ENCODE measurements at places on chromosomes 3 and 15. TPM values are rescaled to one million over a fixed set of nuclear protein-coding genes. Genes with fewer than 3 reads are reported as not detected.

Gene GOLGA8S
- not detected for total RNA-seq

Gene MRPS25
- total RNA-seq = 16.6 TPM

Gene FGF12
- not detected for total RNA-seq

Gene ANO10
- total RNA-seq = 45.7 TPM

Gene ROBO2
- total RNA-seq = 2.8 TPM

Gene LRRIQ4
- not detected for total RNA-seq
